Peyer's patch (tissue), 4 donors: ENCODE measurements at places on chromosomes 7 and 10.

DNA sequence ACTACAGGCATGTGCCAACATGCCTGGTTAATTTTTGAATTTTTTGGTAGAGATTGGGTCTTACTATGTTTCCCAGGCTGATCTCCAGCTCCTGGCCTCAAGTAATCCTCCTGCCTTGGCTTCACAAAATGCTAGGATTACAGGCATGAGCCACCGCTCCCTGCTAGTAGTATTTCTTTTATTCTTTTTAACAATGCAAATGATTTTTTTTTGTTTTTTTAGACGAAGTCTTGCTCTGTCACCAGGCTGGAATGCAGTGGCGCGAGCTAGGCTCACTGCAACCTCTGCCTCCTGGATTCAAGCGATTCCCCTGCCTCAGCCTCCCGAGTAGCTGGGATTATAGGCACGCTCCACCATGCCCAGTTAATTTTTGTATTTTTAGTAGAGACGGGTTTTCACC lies 58.1 kb downstream of the SVIL start:
- no peak for DNase-seq

DNA sequence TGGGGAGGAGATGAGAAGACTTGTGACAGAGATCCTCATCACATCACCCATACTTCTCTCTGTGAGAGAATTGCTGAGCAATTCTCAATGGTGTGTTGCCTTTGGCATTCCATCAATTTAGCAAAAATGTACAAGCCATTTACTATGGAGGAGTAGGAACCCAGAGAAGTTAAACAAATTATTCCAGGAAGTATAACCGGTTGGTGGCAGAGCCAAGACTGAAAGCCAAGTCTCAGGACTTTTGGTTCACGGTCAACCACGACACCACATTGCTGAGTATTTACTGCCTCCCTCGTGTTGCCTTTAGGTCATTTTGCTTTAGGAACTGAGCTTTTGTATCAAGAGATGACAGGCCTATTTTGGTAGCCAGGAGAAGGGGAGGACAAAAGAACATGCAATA lies 88.0 kb upstream of the ELMO1 start:
- no peak for DNase-seq

GRCh38 chr10:114697061-114697598 lies 39.1 kb upstream of the ABLIM1 start:
- DNase-seq, result no peak

DNA sequence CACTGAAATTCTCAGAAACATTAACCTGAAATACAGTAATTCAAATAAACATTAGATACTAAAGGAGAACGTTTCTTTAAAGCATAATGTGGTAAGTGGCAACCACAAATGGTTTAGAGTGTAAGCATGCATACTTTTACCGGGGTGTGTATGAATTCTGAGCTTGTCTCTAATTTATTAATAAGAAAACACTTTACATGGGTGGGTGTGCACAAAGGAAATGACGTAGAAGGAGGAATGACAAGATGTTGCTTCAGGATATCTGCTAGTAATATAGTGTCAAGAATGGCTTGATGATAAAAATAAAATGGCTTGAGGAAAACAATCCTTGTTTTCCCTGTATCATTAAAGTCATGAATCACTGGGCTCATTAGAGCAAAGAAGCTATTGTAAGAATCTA lies 92.5 kb downstream of the ARL4A start:
- DNase-seq, result no peak

DNA sequence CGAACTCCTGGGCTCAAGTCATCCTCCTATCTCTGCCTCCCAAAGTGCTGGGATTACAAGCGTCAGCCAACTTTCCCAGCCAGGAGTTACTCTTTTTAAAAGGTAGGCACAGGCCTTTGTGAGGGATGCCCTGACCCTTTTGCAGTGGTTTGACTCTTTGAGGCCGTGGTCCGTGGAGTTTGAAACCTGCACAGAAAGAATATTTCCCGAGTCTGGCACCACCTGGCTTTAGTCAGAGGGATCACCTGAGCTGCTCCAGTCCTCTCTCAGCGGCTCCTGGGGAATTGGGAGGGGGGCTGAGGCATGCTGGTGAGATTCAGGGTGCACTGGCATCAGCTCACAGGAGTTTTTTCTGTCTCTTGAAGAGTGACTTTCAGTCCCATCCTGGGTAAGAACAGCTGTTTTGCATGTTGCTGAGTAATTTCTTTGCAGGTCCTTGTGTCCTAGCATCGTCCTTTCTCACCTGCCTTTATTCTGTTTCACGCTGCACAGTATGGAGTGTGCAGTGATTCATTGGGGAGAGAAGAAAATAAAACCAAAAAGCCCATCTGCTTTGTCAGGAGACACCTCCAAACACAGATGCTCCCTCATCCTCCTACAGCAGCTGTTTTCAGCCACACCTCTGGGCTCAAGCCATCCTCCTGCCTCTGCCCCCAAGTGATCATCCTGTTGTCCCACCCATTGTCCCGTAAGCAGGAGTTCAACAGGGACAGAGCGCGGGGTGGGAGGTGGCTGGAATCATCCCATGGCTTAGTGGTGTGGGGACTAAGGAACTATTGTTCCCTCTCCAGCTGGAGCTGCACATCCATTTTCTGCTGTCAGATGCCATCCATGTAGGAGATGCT lies 284.7 kb downstream of the CAMK1D start:
- no peak for DNase-seq

DNA sequence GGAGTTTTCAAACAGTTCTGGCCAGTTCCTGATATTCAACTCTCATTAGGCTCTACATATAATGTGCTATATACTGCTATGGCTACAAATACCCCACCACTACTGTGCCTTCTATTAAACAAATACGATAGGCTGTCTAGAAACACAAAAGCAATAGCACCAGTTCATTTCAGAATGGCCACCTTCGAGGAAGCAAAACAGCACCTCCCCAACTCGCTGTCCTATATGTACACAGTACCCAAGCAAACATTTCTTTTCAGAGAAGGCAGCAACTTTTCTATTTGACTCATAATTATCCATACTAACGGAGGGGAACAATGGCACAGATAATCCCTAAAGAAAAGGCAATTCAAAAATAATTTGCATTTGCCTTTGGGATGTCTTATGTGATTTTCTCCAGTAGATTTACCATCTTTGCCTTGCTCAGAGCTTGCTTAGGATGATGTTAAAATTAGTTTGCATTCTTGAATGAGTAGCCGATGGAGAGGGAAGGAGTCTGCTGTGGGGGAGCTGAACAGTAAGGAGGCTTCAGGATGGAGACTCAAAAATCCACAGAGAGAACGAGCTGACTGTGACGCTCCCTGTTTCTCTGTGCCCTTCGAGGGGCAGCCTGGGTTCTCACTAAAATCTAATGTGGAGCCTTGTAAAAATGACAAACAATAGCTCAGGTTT lies 218.7 kb downstream of the FANK1 start:
- no peak for DNase-seq

GRCh38 chr7:70935854-70936253 lies 196.1 kb upstream of the GALNT17 start:
- no peak for DNase-seq

GRCh38 chr7:135257-135653 lies 57.1 kb upstream of the FAM20C start:
- DNase-seq, result no peak

DNA sequence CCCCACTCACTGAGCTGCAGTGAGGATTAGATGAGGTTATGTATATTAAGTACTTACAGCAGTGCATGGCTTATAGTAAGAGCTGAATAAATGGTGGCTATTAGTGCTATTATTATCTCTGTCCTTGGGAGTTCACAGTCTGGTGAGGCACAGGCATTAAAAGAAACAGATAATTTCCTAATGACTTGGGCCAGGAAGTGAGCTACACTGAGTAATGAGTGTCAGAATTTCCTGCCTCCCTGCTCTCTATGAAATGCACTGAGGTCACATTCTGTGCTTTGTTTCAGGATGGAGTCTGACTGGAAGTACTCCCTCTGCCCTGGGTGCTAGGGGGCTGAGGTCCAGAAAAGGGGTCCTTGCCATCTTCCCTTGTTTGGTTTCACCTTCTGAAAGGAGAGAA lies 48.7 kb upstream of the LOXL4 start:
- no peak for DNase-seq

- DNase-seq, result no peak
Observed at GRCh38 chr7:127654404-127655394, 2.7 kb downstream of the SND1 start.

- DNase-seq, result no peak
Observed at GRCh38 chr10:16987976-16988610, 141.5 kb downstream of the CUBN start.

- no peak for DNase-seq
Observed at GRCh38 chr7:16594061-16594460, 51.5 kb downstream of the ANKMY2 start.

DNA sequence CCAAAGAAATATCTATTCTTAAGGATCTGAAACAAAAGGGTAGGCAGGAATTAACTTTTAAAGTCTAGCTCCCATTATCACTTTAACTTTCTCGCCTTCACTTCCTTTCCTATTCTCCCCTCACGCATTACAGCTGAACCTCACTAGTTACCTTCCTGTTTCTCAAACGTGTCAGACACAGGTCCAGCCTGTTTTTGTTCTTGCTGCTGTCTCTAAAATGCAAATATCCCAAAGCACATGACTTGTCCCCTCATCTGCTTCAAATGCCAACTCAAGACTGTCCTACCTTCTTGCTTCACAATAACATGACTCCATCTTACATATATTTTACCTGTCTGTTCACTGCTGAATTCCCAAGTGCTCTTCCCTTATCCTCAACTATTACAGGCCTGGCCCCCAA lies 17.6 kb downstream of the ZDHHC6 start:
- no peak for DNase-seq
